ENCODE measurements at places on chromosomes 5 and 9. TPM values are rescaled to one million over a fixed set of nuclear protein-coding genes. Genes with fewer than 3 reads are reported as not detected.

The LCN1 gene
- not detected for total RNA-seq

The ORM1 gene
- not detected for total RNA-seq

DNA sequence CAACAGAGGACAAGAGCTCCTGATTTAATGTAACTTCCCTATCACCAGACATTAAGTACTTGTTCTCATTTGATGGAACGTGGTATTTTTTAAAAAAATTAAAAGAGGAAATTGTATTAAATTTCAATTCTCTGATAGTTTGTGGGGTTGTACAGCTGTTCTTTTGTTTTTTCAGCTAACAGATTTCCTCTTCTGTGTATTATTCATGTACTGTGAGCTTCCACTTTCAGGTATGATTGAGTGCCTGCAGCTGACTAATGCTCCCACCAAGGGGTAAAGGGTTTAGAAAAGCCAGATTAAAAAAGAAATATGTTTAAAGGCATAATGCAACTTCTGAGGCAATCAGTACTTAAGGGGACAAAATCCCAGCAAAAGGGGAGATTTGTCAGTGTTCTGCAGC is 117.7 kb upstream of the ACTBL2 start:
- H3K4me3 ChIP-seq = no peak overlapping the region
- H3K27ac ChIP-seq = no peak overlapping the region
- no peak for DNase-seq
- no peaks in the 10 kb centered on the region for H3K36me3 ChIP-seq

GRCh38 chr9:129712634-129713401 is 40.0 kb downstream of the PTGES start:
- H3K27ac ChIP-seq = peak overlapping the region; percentile 96
- H3K4me1 ChIP-seq = peaks cover 52% of the 10 kb centered on the region
- DNase-seq = peak; percentile 96

- H3K27ac ChIP-seq = no peak overlapping the region
- H3K27me3 ChIP-seq = no peaks in the 10 kb centered on the region
- no peak overlapping the region for H3K4me3 ChIP-seq
- no peaks in the 10 kb centered on the region for H3K4me1 ChIP-seq
Measured at GRCh38 chr5:153713943-153714342, 223.5 kb downstream of the GRIA1 start.

GRCh38 chr5:54443270-54443669 is 12.2 kb upstream of the HSPB3 start:
- H3K27me3 ChIP-seq = peaks cover 30% of the 10 kb centered on the region
- no peak for DNase-seq
- H3K4me1 ChIP-seq = no peaks in the 10 kb centered on the region
- no peaks in the 10 kb centered on the region for H3K36me3 ChIP-seq
- no peak overlapping the region for H3K27ac ChIP-seq

- H3K27me3 ChIP-seq = no peaks in the 10 kb centered on the region
- no peak overlapping the region for H3K4me3 ChIP-seq
- no peaks in the 10 kb centered on the region for H3K36me3 ChIP-seq
- DNase-seq = no peak
Measured at GRCh38 chr5:125497651-125498050, 751.2 kb upstream of the ZNF608 start.

DNA sequence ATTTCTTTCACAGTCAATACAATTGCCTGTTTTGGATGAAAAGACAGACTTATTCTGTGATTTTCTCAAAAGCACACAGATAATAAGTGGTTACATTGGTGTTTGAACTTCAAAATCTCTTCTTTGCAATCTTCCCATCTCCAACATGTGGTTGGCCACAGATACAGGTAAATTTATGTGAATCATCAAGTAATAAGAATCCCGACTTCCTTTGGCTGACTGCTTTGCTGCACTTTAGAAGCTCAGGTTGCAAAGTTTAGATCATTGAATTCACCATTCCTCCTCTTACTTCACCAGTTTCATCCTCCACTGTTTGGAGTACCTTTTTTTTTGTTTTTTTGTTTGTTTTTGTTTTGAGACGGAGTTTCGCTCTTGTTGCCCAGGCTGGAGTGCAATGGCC is 56.5 kb upstream of the ADRB2 start:
- H3K4me1 ChIP-seq = peaks cover 7% of the 10 kb centered on the region
- H3K27ac ChIP-seq = no peak overlapping the region
- H3K27me3 ChIP-seq = no peaks in the 10 kb centered on the region
- no peak overlapping the region for H3K4me3 ChIP-seq
- no peak for DNase-seq
- no peaks in the 10 kb centered on the region for H3K36me3 ChIP-seq

DNA sequence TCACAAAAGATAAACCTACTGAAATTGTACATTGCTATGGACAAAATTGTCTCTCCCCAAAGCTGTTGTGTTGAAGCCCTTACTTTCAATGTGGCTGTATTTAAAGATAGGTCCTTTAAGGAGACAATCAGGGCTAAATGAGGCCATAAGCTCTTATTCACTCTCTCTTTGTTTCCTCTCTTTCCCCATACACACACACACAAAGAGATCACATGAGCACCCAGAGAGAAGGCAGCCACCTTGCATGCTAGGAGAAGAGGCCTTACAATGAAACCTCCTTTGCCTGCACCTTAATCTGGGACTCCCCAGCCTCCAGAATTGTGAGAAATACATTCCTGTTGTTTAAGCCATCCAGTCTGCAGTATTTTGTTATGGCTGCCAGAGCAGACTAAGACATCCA is 1295.6 kb upstream of the CDH6 start:
- no peak overlapping the region for H3K4me3 ChIP-seq
- no peaks in the 10 kb centered on the region for H3K4me1 ChIP-seq
- H3K36me3 ChIP-seq = no peaks in the 10 kb centered on the region

- no peak overlapping the region for H3K4me3 ChIP-seq
- no peaks in the 10 kb centered on the region for H3K4me1 ChIP-seq
- DNase-seq = no peak
- peaks cover 17% of the 10 kb centered on the region for H3K27me3 ChIP-seq
- H3K27ac ChIP-seq = no peak overlapping the region
- H3K36me3 ChIP-seq = no peaks in the 10 kb centered on the region
Measured at GRCh38 chr9:38350529-38350928, 42.0 kb upstream of the ALDH1B1 start.

DNA sequence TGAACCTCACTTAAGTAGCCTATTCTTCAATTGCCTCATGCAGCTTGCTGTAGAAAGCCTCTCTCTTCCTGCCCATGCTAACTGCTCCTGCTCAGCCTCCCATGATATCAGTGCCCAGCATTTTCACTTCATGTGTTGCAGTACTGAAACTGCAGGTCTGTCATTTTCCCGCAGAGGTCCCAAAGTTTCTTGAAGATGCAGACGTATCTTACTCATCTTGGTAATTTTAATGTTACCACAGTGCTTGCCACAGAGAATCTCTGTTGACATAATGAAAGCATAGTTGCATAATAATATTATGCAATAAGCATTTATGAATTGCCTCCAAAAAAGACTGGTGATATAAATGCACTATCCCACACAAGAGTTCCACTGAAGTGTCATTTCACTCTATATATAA is 561.1 kb upstream of the DAP start:
- no peak overlapping the region for H3K4me3 ChIP-seq
- H3K27me3 ChIP-seq = no peaks in the 10 kb centered on the region
- H3K27ac ChIP-seq = no peak overlapping the region
- no peak for DNase-seq
- H3K4me1 ChIP-seq = no peaks in the 10 kb centered on the region

DNA sequence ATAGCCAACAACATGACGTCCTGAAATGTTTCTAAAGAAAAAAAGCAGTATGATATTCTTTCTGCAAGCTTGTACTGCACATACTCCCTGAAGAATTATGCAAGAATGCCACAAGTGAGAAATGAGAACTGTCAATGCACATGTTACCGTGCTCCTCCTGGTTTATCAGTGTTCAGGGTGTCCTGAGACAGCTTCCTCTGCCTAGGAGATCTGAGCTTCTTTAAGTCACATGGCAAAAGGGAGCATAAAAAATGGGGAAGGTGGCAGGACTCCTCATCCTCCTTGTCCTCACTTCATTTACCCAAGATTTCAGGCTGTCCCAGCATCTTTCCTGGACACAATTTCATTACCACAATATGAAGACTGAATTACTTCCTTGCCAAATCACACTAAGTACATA is 238.2 kb downstream of the GLIS3 start:
- no peak for DNase-seq
- H3K36me3 ChIP-seq = no peaks in the 10 kb centered on the region
- no peaks in the 10 kb centered on the region for H3K27me3 ChIP-seq
- no peaks in the 10 kb centered on the region for H3K4me1 ChIP-seq
- H3K27ac ChIP-seq = no peak overlapping the region

GRCh38 chr9:27535701-27536118 is 6.1 kb upstream of the MOB3B start:
- no peak for DNase-seq
- H3K4me3 ChIP-seq = no peak overlapping the region
- H3K27ac ChIP-seq = no peak overlapping the region
- no peaks in the 10 kb centered on the region for H3K27me3 ChIP-seq
- peaks cover 9% of the 10 kb centered on the region for H3K4me1 ChIP-seq

DNA sequence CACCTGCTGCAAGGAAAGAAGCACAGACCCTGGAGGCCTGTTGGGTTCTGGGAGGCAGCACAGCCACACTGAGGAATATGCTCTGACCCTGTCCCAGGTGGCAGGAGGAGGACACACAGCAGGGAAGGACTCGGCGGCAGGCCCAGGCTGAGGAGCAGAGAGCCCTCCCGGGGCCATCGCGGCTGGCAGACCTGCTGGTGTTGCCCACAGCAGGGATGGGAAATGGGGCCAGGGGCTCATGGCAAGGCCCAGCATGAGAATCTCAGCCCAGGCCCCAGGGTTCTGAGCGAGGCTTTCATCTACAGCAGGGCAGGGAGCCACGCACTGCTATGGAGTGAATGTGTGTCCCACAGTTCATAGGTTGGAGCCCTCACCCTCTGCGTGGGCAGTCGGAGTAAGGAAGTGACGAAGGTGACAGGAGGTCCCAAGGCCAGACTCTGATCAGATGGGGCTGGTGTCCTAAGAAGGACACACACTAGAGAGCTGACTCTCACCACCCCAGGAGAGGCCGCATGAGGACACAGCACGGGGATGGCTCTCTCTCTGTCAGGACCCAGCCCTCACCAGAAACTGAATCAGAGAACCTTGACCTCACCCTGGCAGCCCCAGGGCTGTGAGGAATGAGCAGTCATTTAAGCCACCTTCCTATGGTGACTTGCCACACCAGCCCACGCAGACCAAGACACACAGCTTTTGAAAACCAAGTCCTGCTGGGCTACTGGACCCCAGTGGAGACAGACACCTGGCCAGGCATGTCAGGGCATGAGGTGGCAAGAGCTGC is 10.3 kb upstream of the GPSM1 start:
- H3K27me3 ChIP-seq = no peaks in the 10 kb centered on the region
- H3K27ac ChIP-seq = no peak overlapping the region
- H3K4me3 ChIP-seq = no peak overlapping the region
- no peaks in the 10 kb centered on the region for H3K36me3 ChIP-seq
- DNase-seq = no peak
- H3K4me1 ChIP-seq = no peaks in the 10 kb centered on the region

- no peak for DNase-seq
- H3K27ac ChIP-seq = no peak overlapping the region
- H3K4me1 ChIP-seq = no peaks in the 10 kb centered on the region
- no peaks in the 10 kb centered on the region for H3K36me3 ChIP-seq
Measured at GRCh38 chr9:84947412-84947972, 278.0 kb downstream of the NTRK2 start.

DNA sequence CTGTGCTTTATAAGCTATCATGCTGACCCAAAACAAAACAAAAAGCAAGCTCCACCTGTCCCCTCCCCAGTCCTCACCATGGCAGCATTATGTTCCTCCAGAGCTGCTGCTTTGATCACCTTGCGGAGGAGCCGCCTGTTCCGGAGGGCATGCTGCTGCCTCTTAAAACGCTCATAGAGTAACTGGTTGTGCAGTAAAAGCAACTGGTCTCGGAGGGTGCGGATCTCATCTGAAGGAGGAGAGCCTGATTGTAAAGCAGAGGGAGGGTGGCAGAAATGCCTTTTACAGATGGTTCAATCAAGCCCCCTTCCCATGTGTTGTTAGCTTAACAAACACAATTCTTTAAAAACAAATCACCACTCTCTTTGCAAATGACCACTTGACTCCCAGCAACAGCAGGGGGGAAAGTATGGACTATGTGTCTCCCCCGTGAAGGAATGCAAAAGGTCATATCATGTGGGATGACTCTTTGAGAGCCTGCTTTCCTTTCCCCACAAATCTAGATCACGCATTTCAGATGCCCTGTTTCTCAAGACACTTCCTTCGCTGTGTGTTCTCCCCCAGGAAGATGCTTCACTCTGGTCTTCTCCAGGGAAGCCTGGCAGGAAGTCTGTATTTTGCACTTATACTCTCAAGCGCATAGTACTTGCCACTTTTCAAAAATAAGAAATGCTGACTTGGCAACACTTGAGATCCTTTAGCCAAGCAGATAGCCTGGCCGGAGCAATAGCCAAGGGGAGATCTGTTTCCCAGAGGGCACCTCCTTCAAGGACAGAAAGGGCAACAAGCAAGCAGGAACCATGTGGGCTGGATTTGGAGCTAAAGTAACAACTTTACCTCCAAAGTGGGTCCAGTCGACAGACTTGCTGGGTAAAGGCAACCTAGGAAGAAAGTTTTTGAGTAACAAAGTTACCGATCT is 25.1 kb downstream of the SPACA9 start:
- peaks cover 60% of the 10 kb centered on the region for H3K36me3 ChIP-seq
- no peaks in the 10 kb centered on the region for H3K4me1 ChIP-seq
- no peak overlapping the region for H3K27ac ChIP-seq
- H3K4me3 ChIP-seq = no peak overlapping the region
- no peaks in the 10 kb centered on the region for H3K27me3 ChIP-seq

GRCh38 chr5:113901718-113902117 is 388.2 kb downstream of the YTHDC2 start:
- DNase-seq = no peak
- H3K27ac ChIP-seq = no peak overlapping the region
- H3K27me3 ChIP-seq = no peaks in the 10 kb centered on the region
- no peaks in the 10 kb centered on the region for H3K36me3 ChIP-seq
- no peaks in the 10 kb centered on the region for H3K4me1 ChIP-seq
- no peak overlapping the region for H3K4me3 ChIP-seq

DNA sequence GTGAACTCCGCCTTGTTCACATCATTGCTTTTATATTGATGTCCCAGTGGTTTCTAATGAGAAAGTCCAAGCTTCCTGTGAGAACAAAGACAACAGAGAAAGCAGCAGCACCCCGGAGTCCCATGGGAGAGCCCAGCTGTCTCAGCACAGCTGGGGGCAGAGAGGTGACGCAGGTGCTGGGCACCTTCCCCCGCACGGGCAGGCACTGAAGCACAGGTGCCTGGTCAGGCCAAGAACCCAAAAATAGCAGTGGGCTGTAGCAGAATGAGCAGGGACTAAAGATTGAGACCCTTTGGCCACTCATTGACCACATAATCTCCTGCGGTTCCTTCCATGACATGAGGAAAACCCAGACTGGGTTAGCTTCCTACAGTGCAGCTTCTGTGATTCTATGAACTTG is 18.8 kb downstream of the SRD5A1 start:
- no peak overlapping the region for H3K27ac ChIP-seq
- DNase-seq = no peak
- H3K27me3 ChIP-seq = no peaks in the 10 kb centered on the region
- H3K4me3 ChIP-seq = no peak overlapping the region

GRCh38 chr5:143315929-143316328 is 87.6 kb downstream of the NR3C1 start:
- H3K4me1 ChIP-seq = peaks cover 86% of the 10 kb centered on the region
- peak overlapping the region; percentile 78 for H3K27ac ChIP-seq
- H3K36me3 ChIP-seq = peaks cover 13% of the 10 kb centered on the region
- no peak overlapping the region for H3K4me3 ChIP-seq
- no peak for DNase-seq

- H3K4me3 ChIP-seq = peak overlapping the region; percentile 75
- DNase-seq = no peak
Measured at GRCh38 chr5:64769855-64770254, 1.1 kb downstream of the CWC27 start.
